Peyer's patch (tissue), 4 donors: ENCODE measurements at places on chromosomes 1 and 21. TPM values are rescaled to one million over a fixed set of nuclear protein-coding genes. Genes with fewer than 3 reads are reported as not detected.

The BTG3 gene
- 16.5 TPM for total RNA-seq

The SERPINC1 gene
- total RNA-seq: not detected

The SLC50A1 gene
- 42.5 TPM for total RNA-seq

The RAD54L gene
- 15.3 TPM for total RNA-seq

The GUCA2B gene
- 35.5 TPM for total RNA-seq

The UBXN10 gene
- total RNA-seq: 5.7 TPM

The NMNAT2 gene
- 0.13 TPM for total RNA-seq

The BTG2 gene
- 129 TPM for total RNA-seq

The LRRC7 gene
- total RNA-seq: 1.7 TPM

The SPATA17 gene
- total RNA-seq: 2.6 TPM

The LAMC2 gene
- total RNA-seq: 24.2 TPM

The USP25 gene
- 62.5 TPM for total RNA-seq

The MXRA8 gene
- 36.9 TPM for total RNA-seq

The FCRL5 gene
- total RNA-seq: 19.0 TPM

The LEFTY1 gene
- total RNA-seq: 9.1 TPM

The LCE1C gene
- not detected for total RNA-seq

The CRYAA gene
- not detected for total RNA-seq

The LCE1F gene
- total RNA-seq: not detected

The TBX15 gene
- total RNA-seq: not detected

The RGS4 gene
- total RNA-seq: 0.47 TPM

The CLCA4 gene
- total RNA-seq: 10.3 TPM

The PAX7 gene
- not detected for total RNA-seq

The S100A13 gene
- 54.1 TPM for total RNA-seq

The SPOCD1 gene
- total RNA-seq: not detected

The FOXO6 gene
- 1.1 TPM for total RNA-seq

The GADD45A gene
- 61.3 TPM for total RNA-seq

The TCP10L gene
- not detected for total RNA-seq

The RXRG gene
- 10.7 TPM for total RNA-seq

The PKP1 gene
- total RNA-seq: 0.54 TPM

The TNFRSF14 gene
- 260 TPM for total RNA-seq

The EPB41 gene
- 127 TPM for total RNA-seq

The ANKRD65 gene
- 1.1 TPM for total RNA-seq

The SYT14 gene
- 0.27 TPM for total RNA-seq

The HSD11B1 gene
- 8.6 TPM for total RNA-seq

The CGN gene
- 154 TPM for total RNA-seq

The MACF1 gene
- total RNA-seq: 290 TPM

The LIPI gene
- total RNA-seq: not detected

The FMO1 gene
- 22.3 TPM for total RNA-seq

The DIPK1A gene
- total RNA-seq: 5.1 TPM

The ZNF684 gene
- 3.6 TPM for total RNA-seq

The SMIM1 gene
- not detected for total RNA-seq

The LIN28A gene
- not detected for total RNA-seq

The TP73 gene
- total RNA-seq: not detected

The GBP4 gene
- total RNA-seq: 5.0 TPM

The CACNA1S gene
- total RNA-seq: not detected

The PTPRU gene
- 3.1 TPM for total RNA-seq

The PACC1 gene
- 7.4 TPM for total RNA-seq

The AMY1B gene
- total RNA-seq: not detected

The TSPEAR gene
- not detected for total RNA-seq

The SLC6A17 gene
- not detected for total RNA-seq
